ENCODE measurements at places on chromosomes 12 and 14.

DNA sequence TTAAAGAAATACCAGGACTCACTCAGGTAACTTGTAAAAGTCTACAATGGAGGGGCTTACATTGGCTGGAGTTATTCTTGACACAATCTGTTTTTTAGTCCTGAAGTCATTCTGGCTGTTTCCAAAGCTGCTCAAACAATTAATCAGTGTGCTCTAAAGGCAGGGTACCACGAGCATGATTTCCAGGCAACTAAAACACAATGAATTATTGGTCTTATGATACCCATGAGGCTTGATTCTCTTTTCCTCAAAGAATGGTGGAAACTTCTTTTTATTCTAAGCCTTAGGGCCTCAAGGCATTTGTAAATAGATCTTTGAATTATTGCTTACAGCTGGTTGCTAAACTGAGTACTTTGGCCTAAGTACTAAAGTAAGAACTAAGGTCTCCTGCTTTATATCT, 199.8 kb upstream of the PDZRN4 start:
- DNase-seq: no peak

- DNase-seq: peak; percentile 74
These were observed 94.3 kb downstream of the LRRC74A start for GRCh38 chr14:76920331-76921087.

- DNase-seq: no peak
These were observed 269.0 kb upstream of the GARIN2 start for GRCh38 chr14:66920196-66920595.

DNA sequence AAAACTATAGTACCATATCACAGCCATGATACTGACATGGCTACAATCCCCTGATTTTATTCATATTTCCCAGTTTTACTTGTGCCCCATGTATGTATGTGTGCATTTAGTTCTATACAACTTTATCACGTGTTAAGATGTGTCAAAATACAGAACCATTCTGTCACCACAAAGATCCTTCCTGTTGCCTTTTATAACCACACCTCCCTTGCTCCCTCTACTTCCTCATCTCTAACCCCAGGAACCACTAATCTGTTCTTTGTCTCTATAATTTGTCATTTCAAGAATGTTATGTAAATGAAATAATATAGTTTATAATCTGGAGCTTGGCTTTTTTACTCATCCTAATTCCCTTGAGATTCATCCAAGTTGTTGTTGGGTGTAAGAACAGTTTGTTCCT, 358.4 kb downstream of the DPF3 start:
- DNase-seq: no peak

DNA sequence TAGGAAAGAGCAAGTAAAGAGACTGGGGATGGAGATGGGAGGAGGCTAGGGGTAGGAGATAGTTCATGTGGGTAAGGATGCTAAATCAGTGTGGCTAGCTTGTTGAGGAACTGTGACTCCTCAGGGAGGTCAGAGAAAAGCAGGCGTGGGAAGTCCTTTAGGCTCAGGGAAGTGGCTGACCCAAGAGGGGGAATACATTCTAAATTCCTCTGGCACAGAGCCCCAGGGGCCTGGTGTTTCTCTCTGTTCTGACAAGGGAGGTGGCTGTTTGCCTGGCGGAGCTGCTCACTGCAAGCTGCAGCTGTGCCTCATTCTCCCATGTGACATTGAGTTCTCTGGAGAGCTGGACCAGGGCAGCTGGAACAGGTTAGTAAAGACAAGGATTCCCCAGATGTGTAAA, 152.2 kb upstream of the SLC38A2 start:
- peak; percentile 65 for DNase-seq
